GOT3 (cell line): ENCODE measurements at places on chromosomes 7 and 10.
A peak's percentile ranks its signal among the peaks of the same experiment; 100 is the strongest.

GRCh38 chr7:128794436-128794835 is 2.7 kb downstream of the CCDC136 start:
- DNase-seq: no peak

GRCh38 chr10:114017271-114017670 is 26.4 kb upstream of the ADRB1 start:
- no peak for DNase-seq

DNA sequence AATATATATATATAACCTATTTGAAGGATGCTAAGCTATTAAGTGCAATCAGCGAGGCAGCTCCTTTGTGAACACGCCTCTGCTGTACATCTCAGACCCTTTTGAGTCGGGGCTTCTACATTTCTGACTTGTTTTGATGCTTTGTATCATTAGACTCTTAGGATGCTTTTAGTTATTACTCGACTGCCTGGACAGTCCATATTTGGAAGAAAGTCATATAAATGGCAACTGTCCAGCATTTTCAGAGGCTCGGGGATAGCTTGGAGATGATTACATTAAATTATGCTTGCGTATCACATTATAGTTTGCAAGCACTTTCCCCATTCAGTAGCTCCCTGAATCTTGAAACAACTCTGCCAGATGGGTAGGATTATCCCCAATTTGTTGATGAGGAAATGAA is 257.9 kb downstream of the PTEN start:
- DNase-seq: no peak

DNA sequence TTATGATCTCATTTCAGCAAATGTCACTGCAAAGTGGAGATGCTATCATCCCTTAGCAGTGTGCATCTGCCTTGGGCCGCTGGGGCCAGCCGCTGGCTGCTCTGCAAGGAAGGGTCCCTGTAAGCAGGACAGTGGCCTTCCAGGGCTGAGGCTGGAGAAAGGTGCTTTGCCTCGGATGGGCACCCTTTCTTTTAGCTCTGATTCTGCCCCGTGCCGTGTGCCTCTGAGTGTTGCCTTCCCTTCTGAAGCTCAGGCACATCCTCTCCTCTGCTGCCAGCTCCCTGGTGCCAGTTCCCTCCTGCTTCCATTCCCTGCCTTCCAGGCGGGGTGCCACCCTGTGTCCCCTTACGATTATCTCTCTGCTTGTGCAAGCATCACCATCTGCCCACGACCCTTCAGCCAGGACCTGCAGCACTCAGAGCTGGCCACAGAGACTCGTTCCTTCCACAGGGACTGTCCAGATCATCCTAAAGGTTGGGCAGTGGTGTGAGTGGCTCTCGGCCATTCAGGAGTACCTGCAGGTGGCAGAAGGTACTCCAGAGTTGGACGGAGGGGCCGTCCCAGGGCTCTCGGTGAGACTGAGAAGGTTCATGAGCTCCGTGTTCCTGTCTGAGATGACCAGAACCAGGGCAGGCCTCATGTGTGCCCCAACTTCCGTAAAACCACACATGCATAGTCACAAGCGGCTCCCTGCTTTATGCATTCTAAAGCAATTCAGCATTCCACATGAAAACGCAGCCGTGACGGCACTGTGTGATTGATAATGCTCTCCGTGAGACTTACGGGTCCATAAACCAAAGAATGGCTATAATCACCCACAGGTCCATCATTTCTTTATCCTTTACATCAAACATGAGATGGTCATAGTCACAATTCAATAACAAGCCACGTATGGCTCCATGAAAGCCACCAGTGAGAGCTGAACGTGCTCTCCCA is 371.4 kb downstream of the DNAJB6 start:
- DNase-seq: no peak

GRCh38 chr7:101688183-101688831 is 59.2 kb upstream of the MYL10 start:
- peak; percentile 19 for DNase-seq

GRCh38 chr10:98135222-98135899 is 904 bp downstream of the R3HCC1L start:
- DNase-seq: no peak

DNA sequence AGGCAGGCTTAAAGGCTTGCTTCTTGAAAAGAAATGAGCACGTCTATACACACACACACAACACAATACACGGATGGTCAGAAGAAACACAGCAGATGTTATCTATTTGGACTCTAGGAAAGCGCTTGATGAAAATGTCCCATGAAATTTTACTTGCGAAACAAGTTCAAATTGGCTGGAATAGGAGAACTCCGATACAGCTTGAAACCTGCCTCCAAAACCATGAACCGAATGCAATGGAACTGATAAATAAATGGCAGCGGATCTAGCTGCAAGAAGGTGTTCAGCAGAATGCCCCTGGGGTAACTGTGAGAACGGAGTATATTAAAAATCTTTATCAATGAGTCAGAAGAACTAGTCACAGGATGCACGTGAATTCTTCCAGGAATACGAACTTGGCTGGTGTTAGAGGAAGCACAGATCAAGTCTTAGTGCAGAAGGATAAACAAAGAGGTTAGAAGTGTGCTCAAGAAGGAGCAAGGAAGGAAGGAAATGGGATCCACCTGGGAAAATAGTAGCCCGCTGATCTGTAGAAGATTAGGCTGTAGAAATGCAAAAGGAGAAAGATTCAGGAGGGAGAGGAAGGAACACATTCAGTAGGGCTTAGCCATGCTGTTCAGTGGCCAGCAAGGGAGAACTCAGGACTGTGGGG is 142.0 kb upstream of the PRKCQ start:
- DNase-seq: no peak

DNA sequence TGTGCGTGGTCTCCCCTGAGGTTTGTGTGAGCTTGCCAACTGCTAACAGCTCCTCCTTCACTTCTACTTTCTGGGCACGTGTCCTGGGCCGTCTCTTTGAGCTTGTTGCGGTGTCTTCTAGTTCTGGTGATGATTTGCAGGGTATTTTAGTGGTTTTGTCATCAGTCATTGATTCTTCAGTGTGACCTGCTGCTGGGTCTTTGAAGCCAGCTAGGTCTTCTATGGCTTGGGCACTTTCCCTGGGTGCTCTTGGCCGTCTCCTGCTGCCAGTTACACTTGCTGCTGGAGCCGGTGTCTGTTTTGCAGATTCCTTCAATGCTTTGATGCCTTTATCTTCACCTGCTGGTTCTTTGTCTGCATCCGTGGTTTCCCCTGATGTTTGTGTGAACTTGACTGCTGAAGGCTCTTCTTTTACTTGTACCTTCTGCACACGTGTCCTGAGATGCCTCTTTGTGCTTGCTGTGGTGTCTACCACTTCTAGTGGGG is 23.0 kb downstream of the MKI67 start:
- no peak for DNase-seq

GRCh38 chr10:49076319-49076718 is 39.0 kb downstream of the VSTM4 start:
- DNase-seq: no peak

DNA sequence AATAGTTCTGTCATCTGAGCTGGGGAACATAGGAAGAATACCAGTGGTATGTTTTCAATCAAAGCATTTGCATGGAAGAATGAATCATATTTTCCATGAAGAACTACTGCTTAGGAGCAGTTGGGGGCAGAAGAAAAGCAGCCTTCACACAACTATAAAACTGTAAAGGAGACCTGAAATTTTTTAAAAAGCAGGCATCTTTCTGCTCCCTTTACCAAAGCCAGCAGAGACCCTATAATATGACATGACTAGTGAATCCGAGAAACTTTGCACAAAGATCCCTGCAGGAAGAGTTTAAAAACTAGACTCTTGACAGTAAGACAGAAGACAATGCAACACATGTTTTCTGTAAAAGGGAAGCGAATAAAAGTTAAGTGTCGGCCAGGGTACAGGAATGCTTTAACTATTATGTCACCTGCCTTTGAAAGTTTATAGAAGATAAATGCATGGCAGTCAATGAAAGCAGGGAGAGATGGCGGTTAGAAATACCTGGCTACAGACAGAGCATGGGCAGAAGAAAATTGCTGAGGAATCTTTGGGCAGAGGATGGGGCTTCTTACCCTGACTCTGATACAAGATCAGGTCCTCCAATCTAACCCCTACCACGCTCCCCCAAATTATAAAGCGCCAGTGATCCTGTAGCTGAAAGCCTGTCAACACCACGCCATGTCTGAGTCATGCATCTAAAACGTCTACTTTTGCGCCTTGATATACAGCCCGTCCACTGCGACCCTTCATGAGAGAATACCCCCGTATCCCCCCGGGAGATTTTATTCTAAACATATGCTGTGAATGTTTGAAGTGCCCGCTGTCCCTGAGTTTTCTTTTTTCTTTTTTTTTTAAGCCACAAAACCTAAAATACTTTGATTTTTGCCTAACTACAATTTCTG is 93.1 kb downstream of the GLI3 start:
- DNase-seq: no peak

DNA sequence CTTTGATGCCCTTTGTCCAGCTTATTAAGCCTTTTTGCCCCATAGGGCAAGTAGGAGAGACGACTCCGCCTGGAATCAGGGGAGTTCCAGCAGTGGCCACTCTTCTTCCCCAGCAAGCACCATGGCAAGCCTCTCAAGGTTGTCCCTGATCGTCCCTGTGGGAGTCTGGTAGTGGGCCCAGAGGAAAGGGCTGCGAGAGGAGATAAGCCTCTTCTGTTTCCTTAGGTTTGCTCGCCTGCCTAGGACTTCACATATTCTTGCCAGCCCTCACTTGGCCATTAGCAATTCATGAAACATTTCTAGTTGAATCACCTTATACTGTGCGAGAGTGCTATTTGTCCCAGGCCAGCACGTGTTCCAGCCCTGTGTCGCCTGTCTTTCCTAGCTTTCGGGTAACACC is 47.8 kb upstream of the CPN1 start:
- no peak for DNase-seq

GRCh38 chr7:107039199-107039900 is 5.2 kb upstream of the PRKAR2B start:
- no peak for DNase-seq
